ENCODE measurements at places on chromosomes 3 and 15.

GRCh38 chr15:70519004-70519365 lies 244.4 kb downstream of the UACA start:
- DNase-seq: no peak

GRCh38 chr3:33299395-33300081 lies 22.3 kb downstream of the FBXL2 start:
- DNase-seq: no peak

- DNase-seq: no peak
Observed at GRCh38 chr15:69897471-69898237, 200.1 kb downstream of the TLE3 start.

DNA sequence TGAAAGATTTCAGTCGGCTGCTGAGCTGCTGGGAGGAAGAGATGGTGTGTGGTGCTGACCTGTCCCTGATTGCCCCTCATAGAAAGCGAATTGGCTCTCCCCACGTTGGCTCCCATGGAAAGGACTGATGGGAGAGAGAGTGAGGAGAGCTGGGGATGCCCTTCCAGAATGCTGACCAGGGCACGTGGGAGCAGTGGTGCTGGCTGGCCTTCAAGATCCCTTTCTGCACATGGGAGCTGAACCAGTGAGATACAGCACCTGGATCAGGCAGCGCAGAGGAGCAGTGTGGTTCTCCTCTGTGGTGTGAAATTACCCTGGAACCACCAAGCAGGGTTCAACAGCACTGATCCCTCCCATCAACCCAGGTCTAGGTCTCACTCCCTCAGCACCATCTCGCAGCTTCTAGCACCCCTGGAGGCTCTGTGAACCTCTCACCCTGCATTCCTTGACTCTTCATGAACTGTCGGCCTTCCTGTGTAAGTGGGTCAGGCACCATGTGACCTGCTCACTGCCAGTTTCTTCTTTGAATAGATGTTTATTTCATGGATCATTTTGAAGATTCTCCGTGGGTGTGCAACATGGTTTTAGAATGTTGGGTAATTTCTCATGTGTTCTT lies 55.7 kb downstream of the CACNA1D start:
- DNase-seq: no peak

DNA sequence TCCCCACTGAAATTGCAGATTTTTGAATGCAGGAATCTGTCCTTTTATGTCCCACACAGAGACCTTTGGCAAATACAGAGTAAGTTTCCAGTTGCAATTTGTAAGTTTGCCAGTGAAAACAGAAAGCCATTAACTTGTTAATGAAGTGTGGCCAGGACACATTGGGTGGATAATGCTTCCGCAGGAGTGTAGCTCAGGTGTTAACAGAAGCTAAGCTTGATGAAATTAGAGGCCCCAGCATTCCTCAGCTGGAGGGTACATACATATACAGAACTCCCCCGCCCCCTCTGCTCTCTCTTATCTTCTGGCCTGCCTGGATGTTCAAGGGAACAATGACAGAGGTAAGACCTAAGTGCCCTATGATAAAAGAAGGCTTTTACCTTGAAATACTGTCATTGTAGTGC lies 8.1 kb upstream of the LRRC2 start:
- no peak for DNase-seq

- no peak for DNase-seq
Observed at GRCh38 chr15:60458721-60459120, 20.2 kb downstream of the ICE2 start.

DNA sequence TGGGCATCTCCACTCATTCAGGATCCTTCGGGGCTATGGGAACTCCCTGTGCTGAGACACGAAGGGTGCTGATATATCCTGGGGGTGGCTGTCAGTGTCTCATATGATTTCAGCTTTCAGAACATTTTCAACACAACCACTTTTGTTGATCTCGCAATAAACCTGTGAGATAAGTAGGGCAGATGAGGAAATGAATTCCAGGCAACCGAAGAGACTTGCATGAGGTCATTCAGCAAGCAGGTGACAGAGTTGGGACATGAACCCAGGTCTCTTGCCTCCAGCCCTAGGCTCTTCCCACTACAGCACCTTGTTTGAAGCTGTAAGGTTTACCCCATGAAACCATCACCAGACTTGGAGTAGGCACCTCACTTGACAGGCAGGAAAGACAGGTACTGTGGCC lies 16.6 kb downstream of the DUOX1 start:
- DNase-seq: no peak

DNA sequence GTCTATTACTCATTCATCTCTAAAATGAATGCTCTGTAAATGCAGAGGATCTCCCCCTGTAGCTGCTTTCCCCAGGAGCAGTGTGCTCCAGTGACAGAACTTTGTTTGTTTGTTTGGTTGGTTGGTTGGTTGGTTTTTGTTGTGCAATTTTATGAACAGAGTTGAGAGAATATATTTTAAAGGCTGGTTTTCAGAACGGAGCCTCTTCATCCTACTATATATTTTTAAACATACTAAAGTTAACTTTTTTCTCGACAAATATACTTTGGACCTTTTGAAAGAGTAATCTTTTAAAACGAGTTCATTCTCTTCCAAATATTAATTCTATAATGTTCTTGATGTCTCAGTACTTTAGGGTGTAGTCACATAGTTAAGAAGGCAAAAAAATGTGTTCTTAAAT lies 20.2 kb downstream of the RYR3 start:
- DNase-seq: peak; percentile 85

- no peak for DNase-seq
Observed at GRCh38 chr3:29412110-29412509, 131.2 kb downstream of the RBMS3 start.

- DNase-seq: no peak
Observed at GRCh38 chr15:89665449-89666181, 10.3 kb upstream of the KIF7 start.

- DNase-seq: no peak
Observed at GRCh38 chr3:113828600-113828999, 10.0 kb upstream of the GRAMD1C start.

- peak; percentile 56 for DNase-seq
Observed at GRCh38 chr3:179321668-179322285, 1.1 kb upstream of the ZNF639 start.

GRCh38 chr15:93202405-93202804 lies 113.4 kb upstream of the RGMA start:
- no peak for DNase-seq

- no peak for DNase-seq
Observed at GRCh38 chr3:157999246-157999645, 107.0 kb downstream of the SHOX2 start.

DNA sequence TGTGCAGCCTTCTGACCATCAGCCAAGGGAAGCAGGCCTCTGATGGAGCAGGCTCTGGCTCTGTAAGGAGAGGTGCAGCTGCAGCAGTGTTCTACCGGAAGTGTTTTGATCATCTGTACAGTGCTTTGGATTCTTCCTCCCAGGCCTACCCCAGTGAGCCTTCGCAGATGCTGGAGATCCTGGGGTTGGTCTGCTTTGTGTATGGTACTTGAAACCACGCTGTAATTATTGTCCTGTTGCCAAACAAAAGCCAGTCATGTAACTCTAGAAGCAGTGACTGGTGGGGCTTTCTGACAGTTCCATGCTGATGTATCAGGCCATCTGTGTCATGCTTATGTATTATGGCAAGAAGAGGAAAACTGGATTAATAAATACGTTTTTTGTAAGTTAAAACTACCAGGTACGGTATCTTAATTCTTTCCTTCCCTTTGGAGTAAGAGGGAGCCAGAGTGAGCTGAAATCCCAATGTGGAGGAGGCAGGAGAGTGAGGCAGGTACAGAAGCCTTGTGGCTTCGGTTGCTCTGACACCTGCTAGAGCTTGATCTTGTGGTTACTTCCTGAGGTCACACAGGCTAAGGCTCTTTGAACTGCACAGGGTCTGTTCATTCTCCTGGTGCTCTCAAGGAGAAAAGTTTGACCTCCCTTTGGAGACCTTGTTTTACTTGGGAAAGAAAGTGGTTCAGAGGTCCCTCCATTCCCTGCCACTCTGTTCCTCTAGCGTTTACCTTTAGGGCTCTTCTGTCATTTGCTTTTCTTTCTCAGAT lies 3.7 kb downstream of the TMEM42 start:
- no peak for DNase-seq

GRCh38 chr15:58710701-58711100 lies 38.8 kb downstream of the ADAM10 start:
- DNase-seq: no peak

GRCh38 chr3:55692957-55693558 lies 206.0 kb upstream of the WNT5A start:
- DNase-seq: no peak

- no peak for DNase-seq
Observed at GRCh38 chr3:126464093-126464492, 11.6 kb downstream of the ZXDC start.

DNA sequence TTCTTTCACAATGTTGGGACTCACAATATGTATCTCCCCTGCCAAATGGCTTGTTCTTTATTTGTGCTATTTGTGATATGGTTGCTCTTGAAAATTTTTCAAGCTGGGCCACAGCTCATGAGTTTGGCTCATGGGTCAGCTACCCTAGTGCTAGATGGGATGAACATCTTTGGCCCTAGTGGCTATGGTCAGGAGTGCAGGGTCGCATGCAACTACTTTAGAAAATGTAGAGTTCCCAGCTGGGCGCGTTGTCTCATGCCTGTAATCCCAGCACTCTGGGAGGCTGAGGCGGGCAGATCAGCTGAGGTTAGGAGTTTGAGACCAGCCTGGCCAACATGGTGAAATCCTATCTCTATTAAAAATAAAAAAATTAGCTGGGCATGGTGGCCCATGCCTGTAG lies 55.8 kb downstream of the POLR2M start:
- no peak for DNase-seq

DNA sequence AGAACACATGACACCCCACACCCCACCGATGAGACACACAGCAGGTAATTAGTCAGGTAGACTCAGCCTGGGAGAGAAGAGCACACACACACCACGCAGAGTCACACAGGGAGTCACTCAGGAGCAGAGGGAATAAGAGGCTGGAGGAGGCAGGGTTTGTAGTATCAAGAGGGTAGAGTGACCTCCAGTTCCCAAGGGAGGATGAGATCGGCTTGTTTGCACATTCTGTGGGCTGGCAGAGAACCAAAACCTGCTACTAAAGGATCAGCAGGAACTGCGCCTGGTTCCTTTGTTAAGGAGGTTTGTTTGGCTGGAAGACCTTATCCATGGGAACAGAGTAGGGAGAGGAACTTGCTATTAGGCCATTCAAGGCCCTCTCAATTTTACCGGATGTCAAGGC lies 281.4 kb upstream of the SLCO3A1 start:
- no peak for DNase-seq

- DNase-seq: no peak
Observed at GRCh38 chr3:192896208-192896607, 21.4 kb downstream of the MB21D2 start.

DNA sequence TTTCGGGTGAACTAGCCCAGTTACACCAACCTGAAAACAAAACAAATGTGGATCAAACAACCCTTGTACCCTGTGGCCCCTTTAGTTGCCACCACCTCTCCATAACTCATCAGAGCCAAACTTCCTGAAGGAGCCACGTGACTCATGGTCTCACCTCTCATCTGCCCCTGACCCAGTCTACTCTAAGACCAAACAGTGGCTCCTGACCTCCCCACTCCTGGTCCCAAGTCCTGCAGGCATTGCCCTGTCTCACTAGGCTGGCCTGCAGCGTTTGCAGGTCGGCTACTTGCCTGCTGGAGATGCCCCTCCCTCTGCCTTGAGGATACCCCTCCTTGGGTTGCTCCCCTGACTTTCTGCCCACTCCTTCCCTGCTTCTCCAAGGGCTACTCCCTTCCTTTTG lies 23.1 kb downstream of the SLC6A11 start:
- DNase-seq: no peak

DNA sequence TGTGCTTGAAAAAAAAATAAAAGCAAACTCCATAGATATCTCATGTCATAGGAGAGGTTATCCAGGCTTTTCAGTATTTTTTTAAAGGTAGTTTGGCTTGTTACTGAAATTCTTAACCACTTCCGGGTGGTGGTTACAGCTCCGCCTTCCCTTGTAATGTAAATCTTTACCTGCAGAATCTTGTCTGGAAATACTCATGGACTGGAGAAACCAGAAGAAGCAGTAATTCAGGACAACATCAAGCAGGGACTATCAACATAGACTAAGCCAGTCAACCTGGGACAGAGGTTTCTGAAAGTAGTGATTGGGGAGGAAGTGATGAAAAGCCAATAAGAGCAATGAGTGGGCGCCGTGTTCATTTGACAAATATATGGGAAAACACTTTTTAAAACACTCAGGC lies 78.9 kb upstream of the SKOR1 start:
- DNase-seq: no peak

- DNase-seq: no peak
Observed at GRCh38 chr3:106215047-106215446, 346.2 kb upstream of the CBLB start.

DNA sequence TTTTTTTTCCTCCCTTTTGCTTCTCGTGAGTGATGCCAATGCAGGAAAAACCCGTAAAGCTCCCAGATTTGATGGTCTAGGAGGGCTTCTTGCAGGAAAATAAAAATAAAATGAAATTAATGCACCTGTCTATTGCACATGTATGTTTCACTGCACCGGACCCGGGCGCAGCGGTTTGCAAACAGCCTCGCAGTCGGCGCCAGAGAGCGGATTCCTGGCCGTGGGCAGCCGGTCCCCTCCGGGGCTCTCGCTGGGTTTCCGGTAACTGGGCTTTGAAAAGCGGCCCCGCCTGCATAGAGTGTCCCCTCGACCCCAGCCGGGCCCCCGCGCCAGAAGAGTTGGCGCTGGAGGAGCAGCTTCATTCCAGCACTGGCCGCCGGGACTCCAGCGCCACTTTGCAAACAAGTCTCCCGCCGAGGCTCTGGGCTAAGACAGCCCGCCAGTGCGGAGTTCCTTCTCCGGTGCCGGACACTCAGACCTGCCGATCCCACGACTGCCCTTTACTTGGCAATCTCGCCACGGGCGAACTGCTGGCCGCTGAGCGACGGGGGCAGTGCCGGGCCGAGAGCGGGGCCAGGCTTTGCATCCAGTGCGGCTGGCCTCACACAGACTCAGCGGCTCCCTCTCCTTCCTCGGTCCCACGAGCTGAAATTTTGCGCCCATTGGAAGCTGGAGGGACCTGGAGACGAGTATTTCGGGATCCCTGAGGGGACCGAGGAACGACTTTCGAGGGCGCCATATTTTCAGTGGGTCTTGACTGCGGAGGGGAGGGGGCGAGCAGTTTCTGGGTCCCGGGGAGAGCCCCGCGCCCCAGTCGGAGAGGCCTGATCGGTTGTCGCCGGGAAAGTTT lies 225.9 kb upstream of the C2CD4B start:
- no peak for DNase-seq

GRCh38 chr3:196198771-196199753 lies 12.1 kb downstream of the ZDHHC19 start:
- DNase-seq: peak; percentile 72

DNA sequence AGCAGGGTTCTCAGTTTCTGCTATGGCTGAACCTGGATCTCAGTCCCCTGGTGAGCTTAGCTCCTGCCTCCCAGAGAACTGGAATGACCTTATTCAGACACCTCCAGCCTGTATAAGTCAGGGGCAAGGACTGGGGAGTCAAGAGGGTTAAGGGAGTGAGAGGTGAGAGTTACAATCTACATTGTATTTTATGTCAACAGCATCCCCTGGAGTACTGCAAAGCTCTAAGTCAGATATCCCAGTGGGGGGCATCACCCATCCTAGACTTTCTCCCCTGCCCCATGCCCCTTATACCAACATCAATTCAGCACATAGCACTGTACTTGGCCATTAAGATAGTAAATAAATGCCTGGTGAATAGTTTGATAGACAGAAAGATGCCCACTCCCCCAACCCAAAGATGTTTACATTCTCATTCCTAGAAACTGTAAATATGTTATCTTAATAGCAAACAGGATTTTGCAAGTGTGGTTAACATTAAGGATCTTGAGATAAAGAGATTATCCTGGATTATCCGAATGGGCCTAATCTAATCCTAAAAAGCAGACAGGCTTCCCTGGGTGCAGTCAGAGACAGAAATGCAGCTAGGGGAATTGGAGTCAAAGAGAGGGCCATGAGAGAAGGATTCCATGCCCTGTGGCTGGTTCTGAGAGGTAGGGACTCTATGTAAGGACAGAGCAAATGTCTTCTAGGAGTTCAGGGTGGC lies 132.3 kb upstream of the RASGRP1 start:
- DNase-seq: no peak
